ENCODE measurements at places on chromosomes 7 and 10. TPM values are rescaled to one million over a fixed set of nuclear protein-coding genes. Genes with fewer than 3 reads are reported as not detected.

The CYP3A4 gene
- not detected for total RNA-seq

The TRPV5 gene
- not detected for total RNA-seq

The DKK1 gene
- total RNA-seq = 14.0 TPM

The CNNM1 gene
- total RNA-seq = 2.5 TPM

The DNAJC9 gene
- 16.2 TPM for total RNA-seq

The NACAD gene
- 9.6 TPM for total RNA-seq

The SPDYE5 gene
- total RNA-seq = not detected

The NOLC1 gene
- total RNA-seq = 61.9 TPM

GRCh38 chr7:28236560-28236959 is 56.0 kb upstream of the JAZF1 start:
- H3K36me3 ChIP-seq = no peaks in the 10 kb centered on the region
- DNase-seq = no peak
- H3K27me3 ChIP-seq = no peaks in the 10 kb centered on the region

GRCh38 chr10:95653895-95654294 is 2.6 kb downstream of the ALDH18A1 start:
- peaks cover 17% of the 10 kb centered on the region for H3K36me3 ChIP-seq
- no peaks in the 10 kb centered on the region for H3K27me3 ChIP-seq
- H3K27ac ChIP-seq = no peak overlapping the region
- H3K4me3 ChIP-seq = no peak overlapping the region
- DNase-seq = no peak

- H3K4me1 ChIP-seq = no peaks in the 10 kb centered on the region
- no peak overlapping the region for H3K27ac ChIP-seq
- no peak overlapping the region for H3K4me3 ChIP-seq
- H3K36me3 ChIP-seq = no peaks in the 10 kb centered on the region
- no peak for DNase-seq
Observed at GRCh38 chr10:112217386-112218035, 33.9 kb upstream of the GPAM start.

DNA sequence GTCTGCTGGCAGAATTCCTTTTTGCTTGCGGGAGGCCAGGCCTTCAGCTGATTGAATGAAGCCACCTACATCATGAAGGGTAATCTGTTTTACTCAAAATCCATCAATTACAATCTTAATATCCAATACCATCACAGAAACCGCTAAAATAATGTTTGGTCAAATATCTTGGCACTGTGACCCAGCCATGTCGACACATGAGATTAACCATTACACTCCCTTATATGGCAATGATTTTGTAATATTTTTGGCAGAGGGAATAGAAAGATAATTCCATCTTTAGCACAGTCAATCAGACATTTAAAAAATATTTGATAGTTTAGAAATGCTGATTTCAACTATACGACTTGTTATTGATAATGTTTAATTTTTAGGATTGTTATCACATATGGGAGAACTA is 36.5 kb upstream of the SLC39A12 start:
- H3K27me3 ChIP-seq = no peaks in the 10 kb centered on the region
- H3K4me3 ChIP-seq = no peak overlapping the region
- H3K36me3 ChIP-seq = no peaks in the 10 kb centered on the region
- H3K27ac ChIP-seq = no peak overlapping the region

DNA sequence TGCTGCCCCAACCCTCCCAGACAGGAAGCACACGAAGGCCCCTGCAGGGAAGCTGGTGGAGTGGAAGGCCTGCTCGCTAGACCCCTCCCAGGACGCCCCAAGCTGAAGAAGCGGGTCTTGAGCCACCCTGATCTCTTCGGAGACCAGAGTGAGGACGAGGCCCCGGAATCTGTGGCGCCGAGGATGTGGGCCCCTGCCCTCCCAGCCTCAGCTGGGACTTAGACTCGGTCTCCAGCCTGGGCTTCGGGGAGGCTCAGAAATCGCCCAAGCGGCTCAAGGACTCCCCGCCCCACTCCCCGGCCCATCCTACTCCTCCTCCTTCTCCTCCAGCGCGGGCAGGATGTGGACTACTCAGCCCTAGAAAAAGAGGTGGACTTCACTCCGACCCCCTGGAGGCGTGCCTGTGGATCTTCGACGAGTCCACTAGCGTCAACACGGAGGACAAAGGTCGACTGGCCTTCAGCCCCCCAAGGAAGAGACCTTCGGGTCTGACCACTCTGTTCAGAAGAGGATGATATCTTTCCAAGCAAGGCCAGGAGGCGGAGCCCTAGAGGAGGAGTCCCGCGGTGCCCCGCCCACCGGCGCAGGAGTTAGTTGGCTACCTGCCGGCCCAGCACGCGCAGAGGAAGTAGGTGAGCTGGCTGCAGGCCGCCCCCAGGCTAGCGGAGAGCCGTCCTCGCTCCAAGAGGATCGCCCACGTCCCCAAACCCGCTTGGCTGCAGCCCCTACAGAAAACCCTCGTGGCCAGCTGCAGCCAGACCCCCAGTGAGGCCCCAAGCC is 21.9 kb upstream of the LANCL2 start:
- DNase-seq = no peak
- no peak overlapping the region for H3K27ac ChIP-seq
- H3K4me3 ChIP-seq = no peak overlapping the region
- H3K27me3 ChIP-seq = no peaks in the 10 kb centered on the region

DNA sequence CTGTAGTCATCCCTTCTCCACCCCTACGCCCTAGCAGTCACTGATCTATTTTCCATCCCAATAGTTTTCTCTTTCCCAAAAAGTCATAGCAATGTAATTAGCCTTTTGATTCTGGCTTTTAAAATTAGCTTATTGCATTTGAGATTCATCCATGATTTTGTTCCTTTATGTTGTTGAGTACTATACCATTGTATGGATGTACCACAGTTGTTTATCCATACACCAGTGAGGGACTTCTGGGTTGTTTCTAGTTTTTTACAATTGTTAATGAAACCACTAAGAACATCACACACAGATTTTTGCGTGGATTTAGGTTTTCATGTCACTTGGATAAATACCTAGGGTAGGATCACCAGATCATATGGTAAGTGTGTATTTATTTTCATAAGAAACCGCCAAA is 16.1 kb downstream of the FHIP2A start:
- H3K4me1 ChIP-seq = no peaks in the 10 kb centered on the region
- DNase-seq = no peak
- no peak overlapping the region for H3K27ac ChIP-seq

DNA sequence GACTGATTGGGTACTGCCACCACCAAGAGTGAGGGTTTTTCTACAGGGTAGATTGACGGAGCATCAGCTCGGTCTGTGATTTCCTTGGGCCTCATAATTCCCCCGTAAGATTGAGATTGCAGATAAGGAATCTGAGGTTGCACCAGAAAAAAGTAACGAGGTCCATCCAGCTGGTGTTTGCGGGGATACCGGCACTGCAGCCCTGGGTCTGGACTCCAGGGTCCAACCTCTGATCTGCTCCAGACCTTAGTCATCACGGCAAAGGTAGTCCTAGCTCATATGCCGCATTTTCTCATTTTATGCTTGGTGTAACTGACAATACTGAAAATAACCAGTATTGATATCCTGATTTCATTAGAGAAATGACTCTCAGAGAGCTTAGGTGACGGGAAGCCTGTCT is 3.9 kb downstream of the CARD11 start:
- H3K27me3 ChIP-seq = no peaks in the 10 kb centered on the region
- no peaks in the 10 kb centered on the region for H3K36me3 ChIP-seq
- DNase-seq = no peak

DNA sequence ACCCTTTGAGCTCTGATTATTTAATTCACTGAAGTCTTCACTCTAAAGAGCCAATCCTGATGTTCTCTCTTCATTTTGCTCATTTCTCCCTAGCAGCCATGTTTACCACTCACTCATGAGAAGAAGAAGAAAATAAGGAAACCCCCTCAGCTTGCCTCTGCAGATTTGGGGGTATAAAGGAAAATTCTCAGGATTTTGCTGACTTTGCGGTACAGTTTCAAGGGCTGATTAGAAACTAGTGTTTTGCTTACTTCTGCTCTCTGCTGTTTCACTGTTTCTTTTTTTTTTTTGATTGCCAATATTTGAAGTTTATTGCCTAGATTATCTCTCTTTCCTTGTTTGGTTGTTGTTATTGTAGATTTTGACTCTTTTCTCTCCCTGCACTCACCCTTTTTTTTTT is 23.4 kb downstream of the PCBD1 start:
- no peak overlapping the region for H3K4me3 ChIP-seq
- no peaks in the 10 kb centered on the region for H3K36me3 ChIP-seq
- no peaks in the 10 kb centered on the region for H3K27me3 ChIP-seq
- DNase-seq = no peak
- H3K27ac ChIP-seq = no peak overlapping the region

- no peaks in the 10 kb centered on the region for H3K27me3 ChIP-seq
Observed at GRCh38 chr7:134362587-134363483, 46.1 kb upstream of the SLC35B4 start.

- DNase-seq = no peak
- no peaks in the 10 kb centered on the region for H3K27me3 ChIP-seq
- H3K4me1 ChIP-seq = peaks cover 56% of the 10 kb centered on the region
Observed at GRCh38 chr10:34814223-34814912, 728 bp downstream of the PARD3 start.

GRCh38 chr10:77827366-77827765 is 99.2 kb downstream of the DLG5 start:
- H3K27ac ChIP-seq = no peak overlapping the region
- H3K27me3 ChIP-seq = no peaks in the 10 kb centered on the region
- peaks cover 48% of the 10 kb centered on the region for H3K36me3 ChIP-seq
- DNase-seq = no peak

- H3K27me3 ChIP-seq = no peaks in the 10 kb centered on the region
- peaks cover 19% of the 10 kb centered on the region for H3K4me1 ChIP-seq
- H3K4me3 ChIP-seq = no peak overlapping the region
- no peak for DNase-seq
- H3K27ac ChIP-seq = no peak overlapping the region
- no peaks in the 10 kb centered on the region for H3K36me3 ChIP-seq
Observed at GRCh38 chr7:1078985-1079384, 8.9 kb upstream of the GPER1 start.

- no peaks in the 10 kb centered on the region for H3K27me3 ChIP-seq
- H3K4me3 ChIP-seq = no peak overlapping the region
- no peaks in the 10 kb centered on the region for H3K36me3 ChIP-seq
- no peak overlapping the region for H3K27ac ChIP-seq
Observed at GRCh38 chr10:64033711-64034110, 512.5 kb downstream of the REEP3 start.

DNA sequence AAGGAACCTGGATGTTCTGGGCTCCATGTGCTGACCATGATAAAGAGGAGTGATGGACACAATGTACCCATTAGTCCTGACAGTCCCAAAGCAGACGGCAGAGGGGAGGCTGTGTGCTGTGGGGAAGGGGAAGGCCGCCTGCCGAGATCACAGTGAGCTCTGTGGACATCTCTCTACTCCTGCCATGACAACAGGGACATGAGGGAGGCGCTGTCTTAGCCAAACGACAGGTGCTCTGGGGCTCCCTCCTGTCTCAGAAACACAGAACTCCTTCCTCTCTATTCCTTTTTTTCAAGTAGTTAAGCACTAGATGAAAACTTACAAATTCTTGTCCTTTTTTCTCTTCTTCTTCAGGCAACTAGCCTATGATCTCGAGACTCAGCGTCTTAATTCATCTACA is 113.1 kb downstream of the RNF32 start:
- no peaks in the 10 kb centered on the region for H3K4me1 ChIP-seq
- H3K27me3 ChIP-seq = no peaks in the 10 kb centered on the region
- no peaks in the 10 kb centered on the region for H3K36me3 ChIP-seq
- H3K27ac ChIP-seq = no peak overlapping the region
- no peak for DNase-seq

DNA sequence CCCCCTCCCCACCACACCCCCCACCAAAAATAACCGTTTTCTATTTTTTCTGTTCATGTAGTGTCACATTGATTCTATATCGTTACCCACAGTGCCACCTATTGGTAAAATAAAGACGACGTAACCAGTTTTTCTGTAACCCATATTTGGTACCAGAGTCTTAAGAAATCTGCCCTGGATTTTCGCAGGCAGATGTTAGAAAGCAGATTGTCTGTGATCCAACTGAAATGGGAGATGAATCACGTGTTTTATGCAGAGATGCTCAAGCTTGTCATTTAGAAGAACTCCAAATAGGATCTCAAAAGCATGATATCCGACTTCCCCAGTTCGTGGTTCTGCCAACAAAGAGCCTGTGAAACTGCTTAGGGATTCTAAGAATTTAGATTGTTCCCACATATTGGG is 261.1 kb upstream of the CSTF2T start:
- no peak overlapping the region for H3K27ac ChIP-seq
- no peak overlapping the region for H3K4me3 ChIP-seq
- H3K36me3 ChIP-seq = no peaks in the 10 kb centered on the region
- DNase-seq = no peak
- H3K4me1 ChIP-seq = no peaks in the 10 kb centered on the region

- H3K4me1 ChIP-seq = no peaks in the 10 kb centered on the region
- no peaks in the 10 kb centered on the region for H3K36me3 ChIP-seq
- no peak overlapping the region for H3K4me3 ChIP-seq
- DNase-seq = no peak
- H3K27me3 ChIP-seq = no peaks in the 10 kb centered on the region
- H3K27ac ChIP-seq = no peak overlapping the region
Observed at GRCh38 chr7:20264623-20265022, 47.4 kb upstream of the MACC1 start.

DNA sequence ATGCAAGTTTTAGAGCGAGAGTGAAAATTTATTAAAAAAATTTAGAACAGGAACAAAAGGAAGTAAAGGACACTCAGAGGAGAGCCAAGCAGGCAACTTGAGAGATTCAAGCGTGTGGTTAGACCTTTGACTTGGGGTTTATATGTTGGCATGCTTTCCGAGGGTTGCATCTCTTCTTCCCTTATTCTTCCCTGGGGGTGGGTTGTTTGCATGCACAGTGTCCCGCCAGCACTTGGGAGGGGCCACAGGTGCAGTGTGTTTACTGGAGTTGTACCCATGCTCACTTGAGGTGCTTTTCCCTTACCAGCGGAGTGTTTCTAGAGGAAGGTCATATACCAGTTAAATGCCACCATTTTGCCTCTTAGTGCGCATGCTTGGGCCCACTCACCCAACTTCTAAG is 96.3 kb downstream of the CHN2 start:
- H3K4me1 ChIP-seq = no peaks in the 10 kb centered on the region
- H3K27me3 ChIP-seq = no peaks in the 10 kb centered on the region
- DNase-seq = no peak
- H3K4me3 ChIP-seq = no peak overlapping the region
- H3K27ac ChIP-seq = no peak overlapping the region

GRCh38 chr10:14669576-14669975 is 105.1 kb downstream of the FAM107B start:
- H3K27me3 ChIP-seq = no peaks in the 10 kb centered on the region
- peaks cover 28% of the 10 kb centered on the region for H3K4me1 ChIP-seq
- no peaks in the 10 kb centered on the region for H3K36me3 ChIP-seq
- no peak overlapping the region for H3K4me3 ChIP-seq

DNA sequence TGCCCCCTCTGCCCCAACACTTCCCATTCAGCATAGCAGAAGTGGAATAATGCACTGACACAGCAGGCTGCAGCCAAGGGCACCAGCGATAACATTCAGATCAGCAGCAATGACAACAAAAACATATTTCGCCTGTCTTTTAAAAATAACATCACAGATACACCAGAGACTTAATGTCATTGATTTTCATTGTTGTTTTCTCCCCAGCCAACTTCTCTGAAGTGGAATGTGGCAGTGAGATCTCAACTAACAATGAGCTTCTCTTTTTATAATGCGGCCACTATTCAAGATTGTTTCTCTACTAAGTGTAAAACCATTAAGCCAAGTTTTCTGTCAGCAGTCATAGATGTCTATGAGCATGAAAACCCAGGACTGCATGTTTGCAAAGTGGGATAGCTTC is 158.2 kb upstream of the TMEM229A start:
- H3K4me1 ChIP-seq = no peaks in the 10 kb centered on the region
- no peaks in the 10 kb centered on the region for H3K27me3 ChIP-seq
- no peak for DNase-seq
- H3K27ac ChIP-seq = no peak overlapping the region
